Large intestine (tissue), 12 donors: ENCODE measurements at places on chromosomes 6 and 20. TPM values are rescaled to one million over a fixed set of nuclear protein-coding genes. Genes with fewer than 3 reads are reported as not detected.

The OR2J3 gene
- polyA plus RNA-seq = not detected

The MLIP gene
- polyA plus RNA-seq = 0.66 TPM

DNA sequence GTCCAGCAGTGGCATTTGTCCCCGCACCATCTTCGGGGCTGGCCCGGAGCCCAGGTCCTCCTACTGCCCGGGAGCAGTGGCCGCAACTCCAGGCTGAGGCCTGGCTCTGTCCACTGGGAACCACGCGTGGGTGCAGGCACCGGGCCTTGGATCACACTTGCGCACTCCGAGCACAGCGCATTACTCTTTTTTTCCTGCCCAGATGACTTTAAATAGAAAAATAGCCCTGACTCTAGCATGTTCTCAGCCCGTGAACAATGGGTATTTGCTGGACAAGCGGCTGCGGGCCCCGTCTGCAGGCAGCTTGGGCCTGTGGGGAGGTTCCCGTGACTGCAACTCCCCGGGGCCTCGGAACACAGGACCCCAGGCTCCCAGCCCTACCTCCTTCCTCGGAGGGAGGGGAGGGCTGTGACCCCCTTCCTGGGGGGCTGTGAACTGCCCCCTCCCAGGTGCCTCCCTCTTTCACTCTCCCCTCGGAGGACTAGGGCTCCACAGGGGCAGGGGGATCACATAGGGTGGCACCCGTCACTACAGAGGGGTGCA is 162.2 kb downstream of the TBXT start:
- no peak overlapping the region for H3K27ac ChIP-seq
- H3K4me3 ChIP-seq = peak overlapping the region; percentile 32
- peaks cover 11% of the 10 kb centered on the region for H3K4me1 ChIP-seq
- peak; percentile 63 for DNase-seq
- H3K36me3 ChIP-seq = no peaks in the 10 kb centered on the region

DNA sequence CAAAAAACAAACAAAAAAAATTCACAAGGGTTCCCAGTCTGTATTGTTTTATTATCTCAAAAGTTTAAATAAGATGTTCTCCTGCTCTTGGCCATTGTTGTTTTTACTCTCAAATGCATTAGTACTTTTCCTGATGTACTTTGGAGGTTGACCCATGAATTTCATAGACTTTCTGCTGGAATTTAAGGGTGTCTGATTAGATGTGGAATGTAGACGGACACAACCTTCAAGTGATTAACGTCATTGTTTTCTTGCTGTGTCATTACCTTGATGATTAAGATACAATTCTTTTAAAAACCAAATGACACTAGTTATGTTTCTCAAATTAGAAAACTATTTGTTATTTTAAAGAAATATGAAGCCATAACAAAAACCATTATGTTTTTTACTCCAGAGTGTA is 421.4 kb upstream of the RUNX2 start:
- H3K36me3 ChIP-seq = no peaks in the 10 kb centered on the region
- DNase-seq = no peak
- H3K4me1 ChIP-seq = no peaks in the 10 kb centered on the region
- no peaks in the 10 kb centered on the region for H3K27me3 ChIP-seq
- no peak overlapping the region for H3K4me3 ChIP-seq
- H3K27ac ChIP-seq = no peak overlapping the region

DNA sequence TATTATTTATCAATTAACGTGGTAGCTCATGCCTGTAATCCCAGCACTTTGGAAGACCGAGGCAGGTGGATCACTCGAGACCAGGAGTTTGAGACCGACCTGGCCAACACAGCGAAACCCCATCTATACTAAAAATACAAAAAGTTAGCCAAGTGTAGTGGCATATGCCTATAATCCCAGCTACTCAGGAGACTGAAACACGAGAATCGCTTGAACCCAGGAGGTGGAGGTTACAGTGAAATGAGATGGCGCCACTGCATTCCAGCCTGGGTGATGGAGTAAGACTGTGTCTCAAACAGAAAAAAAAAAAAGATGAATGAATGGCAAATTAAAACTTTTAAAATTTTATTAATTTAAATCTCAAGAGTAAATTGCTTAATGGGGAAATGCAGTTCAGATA is 299.6 kb downstream of the CLVS2 start:
- no peaks in the 10 kb centered on the region for H3K36me3 ChIP-seq
- H3K27me3 ChIP-seq = no peaks in the 10 kb centered on the region
- no peaks in the 10 kb centered on the region for H3K4me1 ChIP-seq

DNA sequence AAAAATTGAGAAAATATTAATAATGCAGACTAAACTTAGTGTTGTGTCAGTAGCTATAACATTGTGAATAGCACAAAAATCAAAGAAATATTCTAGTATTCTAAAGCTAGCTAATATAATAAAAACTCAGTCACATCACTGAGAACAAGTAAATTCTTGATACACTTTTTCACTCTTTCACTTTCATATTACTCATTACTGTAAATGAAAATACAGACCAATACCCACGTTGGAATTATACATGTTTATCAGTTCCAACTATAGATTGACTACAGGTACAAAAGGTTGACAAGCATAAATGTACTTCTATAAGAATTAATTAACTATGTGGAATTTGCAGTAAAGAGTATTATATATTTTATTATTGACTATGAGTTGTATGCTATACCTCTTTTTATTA is 1043.4 kb upstream of the FLRT3 start:
- DNase-seq = no peak
- H3K27ac ChIP-seq = no peak overlapping the region
- H3K4me1 ChIP-seq = no peaks in the 10 kb centered on the region
